ENCODE measurements at places on chromosomes 2 and 18.

- DNase-seq, result no peak
Observed at GRCh38 chr2:41668529-41668928, 379.3 kb upstream of the PKDCC start.

DNA sequence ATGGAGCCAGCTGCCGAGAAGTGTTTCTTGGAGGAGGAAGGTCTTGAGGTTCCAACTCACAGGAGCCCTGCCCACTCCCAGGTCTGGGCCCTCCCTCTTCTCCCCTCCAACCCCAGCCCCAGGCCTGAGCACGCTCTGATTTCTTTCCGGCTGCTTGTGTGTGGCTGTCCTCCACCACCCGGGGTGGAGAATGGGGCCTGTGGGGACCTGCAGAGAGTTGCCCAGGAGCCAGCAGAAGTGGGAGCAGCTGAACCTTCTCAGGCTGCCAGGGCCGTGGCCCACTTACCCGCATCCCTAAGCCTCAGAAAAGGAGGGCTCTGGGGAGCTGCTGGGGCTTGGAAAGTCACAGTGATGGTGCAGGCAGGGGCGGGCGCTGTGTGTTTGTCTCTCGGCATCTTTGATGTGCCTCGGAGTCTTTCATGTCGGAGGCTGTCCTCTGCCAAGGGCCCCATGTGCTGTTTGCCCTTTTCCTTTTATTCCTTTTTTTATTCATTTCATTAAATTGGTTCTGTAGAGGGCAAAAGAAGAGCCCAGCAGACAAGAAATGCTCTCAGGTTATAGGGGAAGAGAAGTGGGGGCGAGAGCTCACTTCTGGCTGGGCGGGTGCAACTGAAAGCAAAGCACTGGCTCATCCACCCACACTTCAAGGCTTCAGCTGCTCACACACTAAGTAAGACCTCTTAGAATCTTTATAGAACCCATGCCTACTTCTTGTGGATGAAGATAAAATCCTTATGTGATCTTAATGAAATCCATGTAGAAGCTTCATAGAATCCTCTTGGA is 52.5 kb downstream of the SDC1 start:
- no peak for DNase-seq

DNA sequence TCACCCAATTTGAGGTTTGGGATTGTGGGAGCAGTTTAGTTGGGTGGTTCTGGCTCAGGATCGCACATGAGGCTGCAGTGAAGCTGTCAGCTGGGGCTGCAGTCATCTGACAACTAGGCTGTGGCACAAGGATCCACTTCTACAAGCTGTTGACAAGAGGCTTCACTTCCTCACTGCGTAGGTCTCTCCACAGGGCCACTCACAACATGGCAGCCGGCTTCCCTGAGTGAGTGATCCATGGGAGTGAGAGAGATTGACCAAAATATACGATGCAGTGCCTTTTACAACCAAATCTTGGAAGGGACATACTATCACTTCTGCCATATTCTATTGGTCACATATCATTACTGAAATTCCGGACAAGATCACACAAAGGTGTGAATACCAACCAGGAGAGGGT is 187.5 kb downstream of the DLGAP1 start:
- DNase-seq, result no peak

DNA sequence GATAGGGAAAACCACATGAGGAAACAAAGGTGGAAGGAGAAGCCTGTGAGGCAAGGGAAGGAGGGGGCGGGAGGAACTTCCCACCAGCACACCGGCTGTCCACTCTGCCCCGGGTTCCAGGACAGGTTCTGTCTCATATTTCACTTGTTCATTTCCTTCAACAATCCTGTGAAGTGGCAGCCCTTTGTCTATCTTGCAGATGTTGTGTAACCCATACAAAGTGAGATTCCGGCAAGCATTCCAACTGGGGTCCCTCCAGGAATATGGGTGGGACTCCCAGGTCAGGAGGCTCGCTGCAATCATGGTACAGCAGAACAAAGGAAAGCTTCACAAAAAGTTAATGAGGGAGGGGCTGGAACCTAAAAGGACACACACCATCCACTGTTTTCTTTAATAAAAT is 271.3 kb upstream of the PXDN start:
- DNase-seq, result no peak

DNA sequence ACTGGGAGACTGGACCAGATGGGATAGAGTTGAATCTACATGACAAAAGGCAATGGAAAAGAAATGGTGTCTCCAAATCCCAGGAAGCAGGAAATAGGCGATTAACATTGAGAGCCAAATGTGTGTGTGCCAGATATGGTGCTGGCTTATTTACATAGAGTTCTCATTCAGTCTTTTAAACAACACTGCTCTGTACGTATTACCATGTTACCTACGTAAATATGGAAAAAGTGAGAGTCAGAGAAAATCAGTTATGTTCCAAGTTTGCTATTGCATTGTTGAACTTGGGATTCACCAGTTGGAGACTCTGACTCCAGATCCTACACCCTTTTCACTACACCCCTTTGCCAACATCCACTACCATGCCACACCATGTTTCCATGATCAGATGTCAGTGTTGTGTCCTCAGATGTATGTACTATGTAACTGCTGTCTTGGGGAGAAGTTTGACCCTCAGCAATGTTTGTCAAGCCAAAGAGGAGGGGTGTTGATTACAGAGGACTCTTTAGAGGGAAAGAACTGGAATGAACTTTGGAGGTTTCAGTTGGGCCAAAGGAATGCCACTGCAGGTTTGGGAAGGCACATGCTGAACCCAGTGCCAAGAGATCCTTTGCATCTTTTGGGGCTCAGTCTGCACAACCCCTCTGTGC is 19.6 kb upstream of the GREB1 start:
- no peak for DNase-seq
